Stimulated activated CD4-positive, alpha-beta T cell treated with anti-CD3 and anti-CD28 coated beads, Interleukin-4, amount 100 ng/mL, for 24 hours (primary cell): ENCODE measurements at places on chromosomes 5 and 9.

- no peak for DNase-seq
Observed at GRCh38 chr9:100774962-100775361, 197.1 kb downstream of the CAVIN4 start.

DNA sequence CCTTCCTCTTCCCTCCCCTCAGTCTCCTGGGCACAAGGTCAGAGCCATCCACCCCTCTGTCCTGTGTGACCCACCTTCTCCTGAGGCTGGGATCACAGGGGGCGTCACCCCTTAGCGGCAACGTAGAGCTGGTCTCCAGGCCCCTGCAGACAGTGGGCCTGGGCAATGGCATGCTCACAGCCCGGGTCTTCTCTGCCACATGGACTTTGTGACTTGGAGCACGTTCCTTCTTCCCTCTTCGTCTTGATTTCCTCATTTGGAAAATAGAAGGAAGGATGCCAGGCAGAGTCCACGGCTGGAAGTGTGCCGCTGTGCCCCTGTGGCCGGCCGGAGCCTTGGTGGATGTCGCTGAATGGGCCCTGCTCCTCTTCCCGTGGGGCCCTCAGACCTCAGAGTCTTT, 10.0 kb downstream of the RXRA start:
- no peak for DNase-seq

DNA sequence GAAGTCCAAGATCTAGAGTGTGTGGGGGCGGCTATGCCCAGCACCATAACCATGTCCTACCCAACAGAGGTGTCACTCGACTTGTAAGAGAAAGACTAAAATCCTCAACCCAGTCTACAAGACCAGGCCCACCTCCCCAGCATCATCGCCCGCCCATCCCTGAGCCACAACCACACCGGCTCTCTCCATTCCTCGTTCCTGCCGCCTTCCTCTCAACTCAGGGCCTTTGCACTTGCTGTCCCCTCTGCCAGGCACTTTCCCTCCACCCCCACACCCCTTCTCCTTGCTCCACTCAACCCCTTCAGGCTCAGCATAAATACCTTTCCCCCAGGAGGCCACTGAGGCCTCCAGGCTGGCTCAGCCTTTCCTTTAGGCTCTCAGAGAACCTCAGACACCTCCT, 69.3 kb downstream of the PAX5 start:
- DNase-seq = no peak

- DNase-seq = peak; percentile 66
Observed at GRCh38 chr5:39175273-39175955, 43.9 kb downstream of the FYB1 start.

DNA sequence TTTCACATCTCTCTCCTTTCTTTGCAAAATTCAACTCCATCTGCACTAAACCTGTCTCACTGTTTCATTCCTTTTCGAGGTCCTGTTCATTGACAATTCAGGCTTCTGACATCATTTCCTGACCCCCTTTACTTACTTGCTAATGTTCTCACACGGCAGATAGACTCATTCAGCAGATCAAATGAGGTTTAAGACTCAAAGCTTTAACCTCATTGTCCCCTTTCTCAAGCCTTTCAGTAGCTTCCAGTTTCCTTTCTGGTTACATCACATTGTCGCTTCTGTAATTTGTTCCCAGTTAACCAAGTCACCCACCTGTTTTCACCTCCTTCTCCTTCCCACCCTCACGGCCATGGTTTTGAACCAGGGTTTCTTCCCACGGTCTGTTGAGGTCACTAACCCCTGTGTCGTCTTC, 143.4 kb upstream of the OTULINL start:
- DNase-seq = no peak

- DNase-seq = no peak
Observed at GRCh38 chr5:18487928-18488480, 853.7 kb downstream of the TAF11L14 start.

- no peak for DNase-seq
Observed at GRCh38 chr5:128196791-128197190, 113.2 kb downstream of the SLC12A2 start.

DNA sequence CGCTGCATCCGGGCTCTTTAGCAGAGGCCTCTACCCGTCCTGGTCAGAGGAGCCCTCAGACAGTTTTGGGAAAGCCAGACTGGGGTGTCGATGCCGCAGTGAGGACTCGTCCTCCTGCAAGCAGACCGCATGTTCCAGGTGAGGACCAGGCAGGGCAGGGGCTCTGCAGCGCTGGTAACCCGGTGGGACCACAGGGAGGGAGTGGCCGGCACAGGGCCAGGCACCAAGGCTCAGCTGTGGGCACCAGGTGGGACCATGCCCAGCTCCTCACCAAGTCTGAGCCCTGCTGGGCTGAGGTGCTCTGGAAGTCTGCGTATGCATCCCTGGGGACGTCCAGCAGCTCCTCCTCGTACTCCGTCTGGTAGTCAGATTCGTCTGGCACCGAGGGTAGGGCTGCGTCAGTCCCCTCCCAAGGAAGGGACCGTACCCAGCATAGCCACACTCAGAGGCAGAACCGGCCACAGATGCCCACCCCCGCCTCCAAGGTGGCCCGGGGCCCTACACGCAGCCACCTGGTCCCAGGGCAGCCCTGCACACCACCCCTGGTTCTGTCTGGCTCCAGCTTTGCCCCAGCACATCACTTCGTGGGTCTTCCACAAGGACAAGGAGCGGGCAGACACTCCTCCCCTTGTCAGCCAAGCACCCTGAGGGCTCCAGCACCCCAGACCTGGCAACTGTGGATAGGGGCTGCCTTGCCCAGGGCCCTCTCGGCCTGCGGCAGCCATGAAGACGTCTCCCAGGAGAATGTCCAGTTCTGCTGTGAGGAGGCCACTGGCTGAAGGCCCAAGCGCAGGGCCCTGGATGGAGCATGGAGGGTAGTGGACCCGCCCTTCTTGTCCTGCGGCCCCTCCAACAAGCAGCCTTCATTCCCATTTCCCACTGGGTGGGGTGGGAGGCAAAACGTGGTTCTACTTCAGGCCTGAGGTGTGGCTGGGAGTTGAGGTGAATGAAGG, 1.5 kb upstream of the NSMF start:
- DNase-seq = no peak

DNA sequence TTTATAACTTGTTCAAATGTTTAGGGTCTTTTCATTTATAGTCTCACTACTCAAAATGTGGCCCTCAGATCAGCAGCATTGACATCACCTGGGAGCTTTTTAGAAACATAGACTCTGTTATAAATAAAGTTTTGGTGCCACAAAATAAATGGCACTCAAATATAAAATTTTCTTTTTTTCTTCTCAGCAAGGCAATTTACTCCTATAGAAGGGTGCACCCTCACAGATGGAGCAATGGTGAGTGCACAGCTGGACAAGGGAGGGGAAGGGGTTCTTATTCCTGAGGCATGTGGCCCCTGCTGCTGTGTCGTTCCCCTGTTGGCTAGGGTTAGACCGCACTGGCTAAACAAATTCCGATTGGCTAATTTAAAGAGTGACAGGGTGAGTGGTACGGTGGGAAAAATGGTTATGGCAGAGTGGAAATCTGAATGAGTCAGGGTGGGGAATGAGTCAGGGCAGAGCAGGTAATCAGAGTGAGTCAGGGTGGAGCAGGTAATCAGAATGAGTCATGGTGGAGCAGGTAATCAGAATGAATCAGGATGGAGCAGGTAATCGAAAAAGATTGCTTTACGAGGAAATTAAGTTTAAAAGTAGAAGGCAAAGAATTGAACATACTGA, 31.8 kb upstream of the C7 start:
- peak; percentile 20 for DNase-seq

DNA sequence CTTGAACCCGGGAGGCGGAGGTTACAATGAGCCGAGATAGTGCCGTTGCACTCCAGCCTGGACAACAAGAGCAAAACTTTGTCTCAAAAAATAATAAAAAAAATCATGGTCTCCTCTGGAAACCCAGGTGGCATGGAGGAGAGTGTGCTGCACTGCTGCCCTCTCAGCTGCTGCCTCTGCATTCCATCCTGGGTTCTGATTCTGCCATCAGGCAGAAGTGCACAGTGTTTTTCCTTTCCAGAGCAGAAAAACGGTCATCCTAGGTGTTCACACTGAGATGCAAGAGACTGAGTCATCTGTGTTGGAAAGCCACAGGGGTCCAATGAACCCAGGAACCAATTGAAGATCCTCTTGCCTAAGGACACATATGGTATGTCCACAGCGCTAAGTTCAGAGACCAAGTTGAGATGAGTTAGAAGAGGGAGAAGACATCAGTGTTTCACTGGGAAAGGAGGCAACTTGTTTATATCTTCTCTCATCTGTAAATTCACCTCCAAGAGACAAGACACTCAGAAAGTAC, 88.8 kb upstream of the DMRT1 start:
- DNase-seq = no peak

GRCh38 chr9:113963017-113963620, 87.0 kb downstream of the ZNF618 start:
- DNase-seq = no peak

GRCh38 chr5:96752341-96753016, 55.3 kb downstream of the ERAP1 start:
- DNase-seq = peak; percentile 56

GRCh38 chr9:90842996-90843395, 41.4 kb downstream of the SYK start:
- no peak for DNase-seq

GRCh38 chr5:40916226-40916625, 6.9 kb downstream of the C7 start:
- no peak for DNase-seq

DNA sequence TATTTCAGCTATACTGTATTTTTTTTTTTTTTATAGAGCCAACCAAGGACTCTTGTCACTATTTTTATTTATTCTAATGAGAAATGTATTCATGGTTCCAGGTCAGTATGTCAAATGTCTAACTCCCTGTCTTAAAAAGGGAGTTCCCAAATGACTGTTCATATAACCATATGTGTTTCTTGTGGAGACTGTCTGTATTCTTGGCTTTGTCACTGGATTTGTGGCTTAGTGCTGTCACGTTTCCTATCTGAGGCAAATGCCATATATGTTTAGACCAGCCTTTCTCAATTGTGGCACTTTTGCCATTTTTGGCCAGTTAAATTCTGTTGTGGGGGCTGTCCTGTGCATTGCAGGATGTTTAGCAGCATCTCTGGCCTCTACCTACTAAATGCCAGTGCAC, 3.1 kb downstream of the GCNT1 start:
- no peak for DNase-seq

- no peak for DNase-seq
Observed at GRCh38 chr9:94031380-94031779, 52.9 kb upstream of the PTPDC1 start.

GRCh38 chr5:66947458-66947857, 249.1 kb downstream of the CD180 start:
- no peak for DNase-seq

- DNase-seq = no peak
Observed at GRCh38 chr9:101350285-101350684, 34.5 kb downstream of the BAAT start.

DNA sequence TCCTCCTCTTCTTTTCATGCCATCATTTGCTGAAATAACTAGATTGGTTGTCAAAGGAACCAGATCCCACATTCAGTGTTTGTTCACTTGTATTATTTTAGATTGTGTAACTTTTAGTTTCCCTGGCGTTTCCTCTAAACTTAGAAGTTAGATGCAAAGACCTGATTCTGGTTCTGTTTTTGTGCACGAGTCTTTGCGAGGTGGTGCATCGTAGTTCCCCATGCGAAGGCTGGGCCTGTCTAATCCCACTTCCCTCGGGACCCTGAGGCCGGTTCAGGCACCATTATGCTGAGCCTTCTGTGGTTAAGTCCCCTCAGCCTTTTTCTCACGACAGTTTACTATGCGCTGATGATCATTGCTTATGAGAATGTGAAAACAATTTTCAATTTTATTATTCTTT, 219.1 kb upstream of the OTULINL start:
- DNase-seq = no peak

GRCh38 chr5:158349987-158350386, 491.0 kb upstream of the CLINT1 start:
- no peak for DNase-seq

- DNase-seq = no peak
Observed at GRCh38 chr9:35162605-35163315, 951 bp downstream of the UNC13B start.

DNA sequence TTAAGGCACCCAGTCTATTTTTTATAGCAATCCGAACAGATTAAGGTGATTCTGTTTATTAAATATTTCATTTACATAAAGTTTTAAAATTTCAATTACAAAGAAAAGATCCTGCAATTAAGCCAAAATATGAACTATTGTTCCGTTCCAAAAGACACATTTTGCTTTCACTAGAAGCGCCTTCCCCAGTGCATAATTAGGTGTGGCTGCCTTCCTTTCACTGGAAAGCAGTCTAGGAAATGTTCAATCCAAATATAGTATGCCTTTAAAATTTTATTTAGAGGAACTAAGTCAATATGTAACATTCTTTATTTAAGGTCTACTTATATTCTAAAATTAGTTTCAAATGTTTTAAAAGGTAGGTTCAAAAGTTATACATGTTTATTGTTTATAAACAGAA, 7.6 kb downstream of the CTNNAL1 start:
- DNase-seq = no peak

DNA sequence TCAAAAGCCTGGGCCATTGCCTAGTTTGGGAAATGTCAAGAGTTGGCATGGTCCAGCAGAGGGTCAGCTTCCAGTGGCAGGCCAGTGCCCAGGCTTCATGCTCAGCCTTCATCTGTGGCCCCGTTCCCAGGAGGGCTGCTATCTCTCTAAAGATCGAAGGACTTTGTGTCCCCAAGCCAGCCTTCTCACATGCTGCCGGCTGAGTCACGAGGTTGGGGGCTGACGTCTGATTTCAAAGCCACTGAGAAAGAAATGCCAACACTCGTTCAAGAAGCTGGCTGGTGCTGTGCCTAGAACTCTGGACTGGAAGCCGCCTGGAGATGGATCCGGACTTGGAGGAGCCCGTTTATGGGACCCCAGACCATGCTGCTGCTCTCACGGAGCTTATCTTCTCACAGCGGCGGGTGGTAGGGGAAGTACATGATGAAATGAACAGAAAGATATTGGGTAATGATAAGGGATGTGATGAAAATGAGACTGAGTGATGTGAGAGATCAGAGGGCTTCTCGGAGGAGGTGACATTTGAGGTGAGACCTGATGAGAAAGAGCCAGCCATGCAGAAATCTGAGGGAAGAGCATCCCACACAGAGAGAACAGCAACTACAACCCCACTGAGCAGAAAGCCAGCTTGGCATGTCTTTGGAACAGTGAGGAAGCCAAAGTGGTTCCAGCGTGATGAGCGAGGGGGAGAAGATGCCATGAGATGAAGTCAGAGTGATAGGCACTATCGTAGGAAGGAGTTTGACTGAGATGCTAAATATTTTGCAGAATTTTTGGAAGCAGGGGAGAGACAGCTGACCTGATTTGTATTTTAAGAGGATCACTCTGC, 54.9 kb upstream of the BOD1 start:
- DNase-seq = no peak

GRCh38 chr9:6195714-6196360, 19.8 kb upstream of the IL33 start:
- no peak for DNase-seq

GRCh38 chr5:16477541-16477940, 11.9 kb upstream of the ZNF622 start:
- DNase-seq = no peak

- no peak for DNase-seq
Observed at GRCh38 chr5:139911425-139912120, 116.0 kb downstream of the PSD2 start.

DNA sequence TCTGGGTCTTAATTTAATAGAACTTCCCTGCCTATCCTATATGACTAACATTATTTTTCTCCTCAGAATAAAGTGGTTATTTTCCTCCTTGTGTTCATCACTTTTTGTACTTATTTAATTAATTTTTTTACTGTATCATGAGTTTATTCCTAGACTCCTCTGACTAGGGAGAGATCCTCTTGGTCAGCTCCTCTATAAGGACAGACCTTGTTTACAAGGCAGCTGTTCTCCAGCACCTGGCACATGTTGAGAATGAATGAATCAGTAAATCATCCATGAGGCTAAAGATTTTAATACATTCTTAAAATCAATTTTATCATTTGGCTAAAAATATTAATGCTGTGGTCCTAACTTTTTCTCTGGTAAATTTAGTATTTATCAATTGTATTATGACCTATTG, 139.8 kb downstream of the NUDT12 start:
- no peak for DNase-seq
